ENCODE measurements at places on chromosomes 3 and 15.

GRCh38 chr15:66456211-66456610, 41.4 kb downstream of the SNAPC5 start:
- DNase-seq = no peak

GRCh38 chr3:104554425-104554824, 812.3 kb upstream of the ALCAM start:
- no peak for DNase-seq

GRCh38 chr3:188122571-188123169, 31.3 kb upstream of the LPP start:
- no peak for DNase-seq

DNA sequence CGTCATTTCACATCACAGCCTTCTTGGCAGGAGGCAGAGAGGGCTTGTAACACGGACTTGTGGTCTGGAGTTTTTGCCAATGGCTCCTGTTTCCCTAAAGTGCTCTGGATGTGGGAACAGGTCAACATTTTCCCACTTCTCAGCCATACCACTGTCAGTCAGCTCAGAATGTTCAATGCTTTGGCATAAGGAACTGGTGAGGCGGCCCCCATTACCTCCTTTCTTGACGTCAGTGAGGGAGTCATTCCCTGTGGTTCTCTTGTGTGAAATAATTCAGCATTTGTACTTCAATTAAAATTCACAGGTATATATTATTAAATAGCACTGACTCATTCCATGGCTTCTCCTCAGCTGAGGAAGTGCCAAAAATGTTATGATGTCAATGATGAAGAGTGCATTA, 167.1 kb downstream of the P3H2 start:
- no peak for DNase-seq

All from ureter (tissue), 1 donor.